Fibroblast of pulmonary artery (primary cell): ENCODE measurements at places on chromosomes 3 and 15.

DNA sequence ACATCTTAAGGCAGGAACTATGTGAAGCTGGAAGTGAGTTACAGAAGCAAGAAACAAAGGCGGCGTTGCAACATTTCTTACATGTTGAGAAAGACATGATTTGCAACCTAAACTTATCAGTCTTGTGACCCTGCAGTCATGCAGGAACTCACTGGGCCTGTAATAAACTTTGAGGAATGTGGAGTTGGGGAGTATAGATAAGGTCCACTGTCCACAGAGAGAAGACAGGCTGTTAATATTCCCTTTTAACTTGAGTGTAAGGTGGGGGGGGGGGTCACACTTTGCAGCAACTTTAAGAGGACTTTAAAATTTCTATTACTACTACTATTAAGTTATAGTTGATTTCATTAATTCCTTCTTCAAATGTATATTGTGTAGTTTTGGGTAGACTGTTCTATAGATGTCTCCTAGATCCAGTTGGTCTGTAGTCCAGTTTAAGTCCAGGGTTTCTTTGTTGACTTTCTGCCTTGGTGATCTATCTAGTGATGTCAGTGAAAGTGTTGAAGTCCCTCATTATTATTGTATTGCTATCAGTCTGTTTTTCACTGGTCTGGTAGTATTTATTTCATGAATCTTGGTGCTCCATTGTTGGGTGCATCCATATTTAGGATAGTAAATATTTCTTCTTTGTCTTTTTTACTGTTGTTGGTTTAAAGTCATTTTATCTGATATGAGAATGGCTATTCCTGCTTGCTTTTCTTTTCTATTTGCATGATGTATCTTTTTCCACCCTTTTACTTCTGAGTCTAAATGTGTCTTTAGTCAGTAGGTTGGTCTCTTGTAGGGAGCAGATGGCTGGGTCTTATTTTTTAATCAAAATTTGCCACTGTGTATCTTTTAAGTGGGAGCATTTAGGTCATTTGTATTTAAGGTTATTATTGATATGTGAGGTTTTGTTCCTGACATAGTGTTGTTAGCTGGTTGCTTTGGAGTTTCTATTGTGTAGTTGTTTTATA, 15.6 kb upstream of the FAM98B start:
- peak; percentile 86 for DNase-seq

DNA sequence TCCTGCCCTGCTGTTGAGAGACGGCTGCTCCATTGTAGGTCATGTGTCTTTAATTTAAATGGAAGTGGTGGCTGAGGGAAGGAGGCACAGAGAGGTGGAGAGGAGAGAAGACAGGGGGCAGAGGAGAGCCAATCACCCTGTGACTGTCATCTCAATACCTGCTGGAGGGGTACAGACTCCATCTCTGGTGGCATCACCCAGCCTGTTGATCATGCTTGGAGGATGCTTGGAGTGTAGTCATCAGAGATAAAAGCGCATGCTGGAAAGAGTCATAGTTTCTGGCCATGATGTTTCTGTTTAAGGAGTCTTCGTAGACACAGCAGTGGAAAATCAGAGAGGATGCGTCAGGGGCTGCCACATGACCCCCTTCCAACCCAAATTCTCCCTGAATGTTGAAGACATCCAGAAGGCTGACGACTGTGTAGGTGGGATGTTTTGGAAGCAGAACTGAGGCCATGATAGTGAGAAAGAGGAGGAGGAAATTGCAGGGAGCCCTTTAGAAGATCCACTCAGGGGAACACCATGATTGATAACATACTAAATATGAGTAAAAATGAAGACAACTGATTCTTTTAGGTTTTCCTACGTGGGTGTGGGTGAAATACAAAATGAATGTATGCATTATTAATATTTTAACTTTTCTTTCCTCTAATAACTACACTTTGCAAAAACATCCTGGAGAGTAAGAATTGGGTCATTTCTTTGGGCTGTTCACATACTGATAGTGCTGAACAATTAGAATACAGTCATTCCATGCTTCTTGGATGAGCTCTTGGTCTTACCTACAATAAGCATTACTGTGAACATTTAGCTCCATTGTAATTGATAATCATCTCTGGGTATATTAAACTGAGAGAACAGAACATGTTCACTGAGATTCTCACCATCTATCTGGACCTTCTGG, 210.6 kb upstream of the ATP10A start:
- no peak for DNase-seq

DNA sequence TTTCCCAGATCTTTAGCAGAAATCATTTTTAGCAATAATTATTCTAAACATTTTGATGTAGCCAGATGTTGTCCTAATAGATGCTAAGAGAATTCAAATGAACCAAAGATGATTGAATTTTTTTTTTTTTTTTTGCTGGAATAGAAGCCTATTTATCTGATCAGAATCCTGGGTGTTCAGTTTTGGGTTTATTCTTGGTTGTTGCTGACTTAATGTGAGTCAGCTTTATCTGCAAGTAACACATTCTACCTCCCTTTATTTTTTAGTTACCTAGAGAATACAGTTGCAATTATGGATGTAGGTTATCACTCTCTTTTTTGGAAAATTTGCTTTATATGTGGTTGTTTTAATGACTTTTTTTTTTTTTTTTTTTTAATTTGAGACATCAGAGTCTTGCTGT, 6.4 kb downstream of the CEP97 start:
- no peak for DNase-seq

DNA sequence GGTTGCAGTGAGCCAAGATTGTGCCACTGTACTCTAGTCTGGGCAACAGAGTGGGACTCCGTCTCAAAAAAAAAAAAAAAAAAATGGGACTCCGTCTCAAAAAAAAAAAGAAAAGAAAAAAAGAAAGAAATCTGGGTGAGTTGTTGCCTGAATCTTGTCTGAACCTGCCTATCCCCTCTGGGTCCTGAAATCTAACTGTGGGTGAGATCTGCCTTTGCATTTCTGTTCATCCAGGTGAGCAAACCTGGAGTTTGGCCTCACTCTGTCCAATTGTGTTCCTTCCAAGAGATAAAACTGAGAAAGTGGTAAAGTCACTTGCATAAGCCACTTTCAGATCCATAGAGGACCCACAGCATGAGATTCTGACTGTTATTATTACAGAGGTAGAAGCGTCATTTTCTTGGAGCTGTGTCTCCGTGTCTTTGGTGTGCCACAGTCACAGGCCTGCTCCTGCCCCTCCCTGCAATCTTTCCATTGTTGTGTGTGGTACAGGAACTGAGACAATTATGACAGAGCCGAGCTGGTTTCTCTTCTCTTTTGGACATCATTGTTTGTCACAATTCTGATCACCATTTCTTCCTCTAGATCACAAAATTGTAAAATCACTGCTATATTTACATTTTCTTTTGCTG, 235.9 kb downstream of the LPP start:
- no peak for DNase-seq

- DNase-seq, result no peak
Measured at GRCh38 chr15:41183581-41183980, 47.0 kb downstream of the EXD1 start.

DNA sequence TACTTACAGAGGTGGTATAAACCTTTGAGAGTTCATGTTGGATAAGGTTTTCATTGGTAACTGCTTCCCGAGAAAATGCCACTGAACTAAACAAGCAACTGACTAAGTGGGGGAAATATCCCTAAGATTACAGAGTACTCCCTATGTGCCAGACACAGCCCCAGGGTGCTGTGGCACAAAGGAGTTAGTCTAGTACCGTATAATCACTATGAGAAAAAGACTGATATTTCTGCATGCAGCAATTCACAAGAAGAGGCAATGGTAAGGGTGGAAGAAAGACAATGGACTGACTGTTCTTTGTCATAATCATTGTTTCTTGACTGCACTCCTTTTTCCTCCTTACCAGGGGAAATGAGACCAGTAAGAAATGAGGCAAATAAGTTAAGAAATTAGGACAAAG, 20.0 kb upstream of the SLC25A26 start:
- no peak for DNase-seq

- no peak for DNase-seq
Measured at GRCh38 chr15:100029045-100029444, 295.8 kb upstream of the LYSMD4 start.

DNA sequence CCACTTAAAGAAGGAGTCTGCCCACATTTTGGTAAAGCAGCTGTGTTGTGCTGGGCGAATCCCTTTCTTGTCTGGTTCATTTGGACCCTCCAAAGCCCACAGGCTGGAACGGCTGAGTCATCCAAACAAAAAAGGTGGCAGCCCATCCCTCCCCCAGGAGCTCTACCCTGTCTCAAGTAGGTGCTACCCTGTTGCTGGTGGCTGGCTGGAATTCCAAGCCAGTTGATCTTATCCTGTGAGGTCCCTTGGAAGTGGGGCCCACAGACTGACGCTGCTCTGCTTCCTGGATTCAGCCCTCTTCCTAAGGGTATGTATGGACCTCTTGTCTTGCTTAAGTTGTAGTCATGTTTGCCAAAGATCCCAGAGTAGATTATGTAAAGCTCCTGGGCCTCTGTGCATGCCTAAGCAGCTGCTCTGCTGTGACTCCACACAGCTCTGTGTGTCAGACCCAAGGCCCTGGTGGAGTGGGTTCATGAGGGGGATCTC, 44.5 kb downstream of the CCR1 start:
- DNase-seq, result no peak

DNA sequence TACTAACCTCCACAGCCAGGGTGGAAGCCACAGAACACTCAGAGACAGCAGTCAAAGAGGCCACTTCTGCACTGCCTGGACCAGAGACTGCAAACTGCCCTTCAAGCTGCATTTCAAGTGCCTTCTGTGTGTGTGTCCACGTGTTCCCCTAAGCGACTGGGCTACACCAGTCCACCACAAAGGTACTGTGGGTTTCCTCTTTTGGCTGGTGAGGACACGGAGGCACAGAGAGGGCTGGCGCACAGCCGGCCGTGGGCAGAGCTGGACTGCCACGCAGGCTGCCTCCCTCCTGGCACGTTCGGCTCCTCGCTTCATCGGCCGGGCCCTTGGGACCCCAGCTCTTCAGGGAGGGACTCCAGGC, 60.9 kb downstream of the MGLL start:
- DNase-seq, result no peak

DNA sequence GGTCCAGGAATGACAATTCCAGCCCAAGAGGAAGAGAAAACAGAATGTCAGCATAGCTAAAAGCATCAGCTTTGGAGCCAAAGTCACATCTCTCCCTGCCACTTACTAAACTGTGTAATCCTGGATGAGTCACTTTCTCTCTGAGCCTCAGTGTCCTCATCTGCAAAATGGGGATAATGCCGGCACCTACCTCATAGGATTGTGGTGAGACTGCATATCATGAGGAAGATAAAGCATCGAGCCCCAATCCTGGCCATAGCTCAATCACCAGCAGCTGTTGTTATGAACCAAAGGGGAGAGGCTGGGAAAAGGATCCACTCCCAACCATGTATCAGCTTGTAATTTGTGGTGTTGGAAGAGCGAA, 9.1 kb downstream of the SLC6A1 start:
- no peak for DNase-seq

- DNase-seq, result no peak
Measured at GRCh38 chr3:167487556-167487955, 13.7 kb upstream of the SERPINI2 start.

DNA sequence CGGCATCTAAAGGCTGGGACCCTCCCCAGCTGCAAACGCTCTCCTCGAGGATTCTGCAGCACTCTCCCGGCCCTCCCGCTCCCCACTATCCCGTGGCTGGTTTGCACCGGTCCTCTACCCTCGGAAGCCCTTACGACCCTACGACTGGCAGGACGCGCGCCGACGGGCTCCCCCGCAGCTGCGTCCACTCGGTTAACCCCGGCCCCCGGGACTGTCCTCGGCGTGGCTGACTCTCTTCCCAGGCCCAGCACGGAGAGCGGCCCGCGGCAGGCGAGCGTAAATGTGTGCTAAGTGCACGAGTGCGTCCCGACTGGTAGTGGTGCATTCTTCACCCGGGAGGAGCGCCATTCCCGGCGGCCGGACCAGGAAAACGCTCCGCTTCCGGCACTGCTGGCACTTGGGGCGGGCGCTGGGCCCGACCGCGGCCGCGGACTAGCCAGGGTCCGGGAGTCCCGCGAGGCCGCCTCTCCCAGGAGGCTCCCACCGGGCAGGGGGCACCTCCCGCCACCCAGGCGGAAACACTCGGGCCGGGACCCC, 508 bp downstream of the GORASP1 start:
- DNase-seq, result peak; percentile 49

DNA sequence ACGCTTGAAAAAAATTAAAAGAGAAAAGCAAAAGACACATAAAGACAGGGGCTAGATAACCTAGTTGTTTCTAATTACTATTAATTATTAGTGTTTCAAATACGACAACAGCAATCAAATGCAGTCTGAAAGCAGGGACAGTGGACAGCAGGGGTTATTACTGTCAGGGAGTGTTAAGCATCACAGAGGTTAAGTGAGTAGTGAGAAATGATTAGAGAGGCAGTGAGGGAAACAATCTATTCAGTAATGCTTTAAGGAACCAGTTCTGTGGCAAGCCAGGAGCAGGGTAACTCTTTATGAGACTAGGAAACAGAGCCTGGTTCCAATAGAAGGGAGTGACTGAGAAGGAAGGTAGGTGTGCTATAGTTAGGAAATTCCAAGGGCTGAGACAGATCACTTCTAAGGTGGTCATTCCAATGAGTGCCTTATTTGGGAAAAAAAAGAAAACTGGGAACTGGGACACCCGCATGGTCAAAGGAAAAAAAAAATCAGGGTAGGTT, 15.0 kb downstream of the RYK start:
- no peak for DNase-seq

- DNase-seq, result no peak
Measured at GRCh38 chr3:129132097-129132866, 10.7 kb upstream of the RAB43 start.

- peak; percentile 13 for DNase-seq
Measured at GRCh38 chr3:119349354-119350041, 55.3 kb downstream of the ARHGAP31 start.

GRCh38 chr15:39959411-39959810, 25.5 kb downstream of the EIF2AK4 start:
- peak; percentile 40 for DNase-seq

DNA sequence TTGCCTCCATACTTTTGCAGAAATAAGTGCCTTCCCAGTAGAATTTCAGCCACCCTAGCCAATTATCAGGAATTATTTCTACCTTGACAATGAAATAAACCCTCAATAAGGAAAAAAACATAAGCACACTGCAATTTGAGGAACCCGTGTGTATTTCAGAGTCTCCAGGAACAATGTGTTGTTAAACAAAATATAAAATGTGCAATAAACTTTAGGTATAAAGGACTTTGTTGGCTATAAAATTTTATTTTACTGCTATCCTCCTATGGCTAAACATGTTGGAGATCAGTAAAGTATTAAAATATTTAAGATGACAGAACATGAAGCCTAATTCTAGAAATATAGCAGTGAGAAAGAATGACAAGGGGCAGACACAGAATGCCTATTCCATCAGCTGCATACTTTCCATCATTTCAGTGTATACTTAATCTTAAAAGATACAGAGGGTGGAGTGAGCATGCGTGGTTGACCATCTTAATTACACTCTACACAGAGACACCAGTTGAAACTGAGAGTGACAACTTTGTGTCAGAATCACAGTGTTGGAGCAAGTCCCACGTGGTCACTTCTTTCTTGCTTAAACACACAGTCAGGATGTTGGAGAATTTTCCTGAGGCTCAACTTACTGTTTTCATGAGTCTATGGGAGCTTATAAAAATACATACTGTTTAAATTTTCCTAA, 79.0 kb upstream of the SUCLG2 start:
- no peak for DNase-seq

GRCh38 chr15:74615508-74616365, at the start of gene CLK3:
Gene CLK3 (plus strand): TSS chr15:74615836. CDS start chr15:74619197, 3,361 bp downstream.
- DNase-seq, result peak; percentile 92

- peak; percentile 86 for DNase-seq
Measured at GRCh38 chr3:30578479-30578878, 27.9 kb upstream of the TGFBR2 start.

- DNase-seq, result no peak
Measured at GRCh38 chr3:174531262-174531982, 327.7 kb upstream of the NAALADL2 start.
